NCI-H1417 (cell line): ENCODE measurements at places on chromosomes 5 and 9.

GRCh38 chr5:125659316-125660023 lies 763.7 kb upstream of the GRAMD2B start:
- peak; percentile 2 for DNase-seq

DNA sequence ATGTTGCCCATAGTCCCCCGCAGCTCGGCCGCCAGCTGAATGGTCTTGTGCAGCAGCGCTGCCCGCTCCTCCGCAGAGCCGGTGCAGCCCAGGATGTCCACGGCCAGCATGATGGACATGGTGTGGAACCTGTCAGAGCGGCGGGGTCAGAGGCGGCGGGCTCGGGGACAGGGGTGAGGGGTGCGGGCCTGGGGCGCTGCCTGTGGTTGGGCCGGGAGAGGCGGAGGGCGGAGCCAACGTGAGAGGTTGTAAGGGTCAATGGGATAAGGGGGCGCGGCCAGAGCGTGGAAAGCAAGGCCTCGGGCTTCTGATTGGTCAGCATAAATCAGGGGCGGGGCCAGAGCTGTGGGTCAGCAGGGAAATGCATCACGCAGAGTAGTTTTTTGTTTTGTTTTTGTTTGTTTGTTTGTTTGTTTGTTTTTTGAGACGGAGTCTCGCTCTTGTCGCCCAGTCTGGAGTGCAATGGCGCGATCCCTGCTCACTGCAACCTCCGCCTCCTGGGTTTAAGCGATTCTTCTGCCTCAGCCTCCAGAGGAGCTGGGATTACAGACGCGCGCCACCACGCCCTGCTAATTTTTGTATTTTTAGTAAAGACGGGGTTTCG lies 6.8 kb upstream of the TOR2A start:
- DNase-seq = no peak

- no peak for DNase-seq
Observed at GRCh38 chr9:110762783-110763182, 94.2 kb downstream of the MUSK start.

- DNase-seq = no peak
Observed at GRCh38 chr5:179128041-179128365, 67.8 kb downstream of the ZNF354C start.

DNA sequence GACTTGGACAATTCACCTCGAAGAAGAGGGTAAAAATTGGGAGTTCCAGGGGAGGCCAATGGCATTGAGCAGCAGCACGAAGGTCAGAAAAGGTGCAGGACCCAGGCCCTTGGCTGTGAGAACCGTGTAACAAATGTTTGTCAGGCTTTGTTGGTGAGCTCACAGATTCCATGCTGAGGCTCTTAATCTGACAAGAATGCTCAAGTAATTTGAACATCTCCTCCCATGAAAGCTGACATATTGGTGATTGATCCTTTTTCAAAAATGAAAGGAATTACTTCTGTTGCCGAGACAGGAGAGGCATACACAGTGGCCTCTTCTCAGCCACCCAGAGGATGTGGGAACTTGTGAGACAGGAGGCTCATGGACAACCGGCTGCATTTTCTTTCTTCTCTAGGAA lies 11.6 kb downstream of the RAI14 start:
- no peak for DNase-seq

DNA sequence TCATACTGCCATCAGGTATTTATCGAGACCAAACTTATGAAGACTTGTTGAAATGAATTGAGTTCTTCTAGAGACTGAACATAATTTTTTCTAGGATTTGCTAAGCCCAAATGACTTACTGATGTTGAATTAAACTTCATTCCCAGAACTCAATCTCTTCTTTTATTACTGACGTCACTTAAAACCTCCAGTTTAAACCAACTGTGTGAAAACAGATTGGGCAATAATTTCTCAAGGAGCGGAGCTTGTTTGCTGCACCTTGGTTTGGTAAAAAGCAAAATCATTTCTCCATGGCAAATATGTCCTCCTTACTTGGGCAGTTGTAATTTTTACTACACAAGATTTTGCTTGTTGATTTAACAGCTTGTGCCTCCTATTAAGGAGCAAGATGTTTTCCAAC lies 37.4 kb downstream of the CFAP90 start:
- DNase-seq = no peak

- no peak for DNase-seq
Observed at GRCh38 chr9:35750256-35750531, 1.1 kb downstream of the RGP1 start.

DNA sequence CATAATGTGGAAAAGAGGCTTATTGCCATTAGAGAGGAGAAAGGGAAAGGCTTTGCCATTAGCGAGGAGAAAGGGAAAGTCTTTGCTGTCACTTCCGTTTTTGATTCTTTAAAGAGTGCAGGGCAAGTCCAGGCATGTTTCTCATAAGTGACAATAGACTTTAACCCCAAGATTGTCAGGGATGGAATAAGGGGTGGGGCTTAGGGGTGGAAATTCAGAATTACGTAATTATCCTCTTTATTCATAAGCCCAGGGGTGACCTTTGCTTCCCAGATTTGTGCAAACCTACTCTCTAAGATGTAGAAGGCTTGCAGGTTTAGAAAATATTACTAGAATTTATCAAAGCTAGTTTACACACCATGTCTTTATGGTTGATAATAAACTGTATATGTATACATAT lies 2.3 kb upstream of the PLK2 start:
- DNase-seq = peak; percentile 16

DNA sequence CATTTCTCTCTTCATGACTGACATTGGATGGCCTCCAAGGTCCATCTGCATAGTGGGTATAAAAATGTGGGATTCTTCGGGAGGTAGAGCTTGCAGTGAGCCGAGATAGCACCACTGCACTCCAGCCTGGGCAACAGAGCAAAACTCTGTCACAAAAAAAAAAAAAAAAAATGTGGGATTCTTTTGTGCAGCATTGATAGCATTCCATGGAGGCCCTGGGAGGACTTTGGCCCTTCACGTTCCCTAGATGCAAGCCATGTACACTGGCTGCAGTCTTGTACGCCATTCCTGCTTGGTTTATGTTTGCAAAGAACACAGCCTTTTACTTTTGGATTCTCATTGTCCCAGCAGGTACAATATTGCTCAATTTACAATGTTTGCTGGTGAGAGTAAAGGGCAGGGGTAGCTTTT lies 157.8 kb downstream of the SLCO4C1 start:
- DNase-seq = no peak

- no peak for DNase-seq
Observed at GRCh38 chr5:5122776-5123175, 17.4 kb upstream of the ADAMTS16 start.

- DNase-seq = no peak
Observed at GRCh38 chr9:89489548-89490530, 8.1 kb downstream of the SEMA4D start.

- no peak for DNase-seq
Observed at GRCh38 chr5:174410716-174411478, 313.5 kb upstream of the MSX2 start.

DNA sequence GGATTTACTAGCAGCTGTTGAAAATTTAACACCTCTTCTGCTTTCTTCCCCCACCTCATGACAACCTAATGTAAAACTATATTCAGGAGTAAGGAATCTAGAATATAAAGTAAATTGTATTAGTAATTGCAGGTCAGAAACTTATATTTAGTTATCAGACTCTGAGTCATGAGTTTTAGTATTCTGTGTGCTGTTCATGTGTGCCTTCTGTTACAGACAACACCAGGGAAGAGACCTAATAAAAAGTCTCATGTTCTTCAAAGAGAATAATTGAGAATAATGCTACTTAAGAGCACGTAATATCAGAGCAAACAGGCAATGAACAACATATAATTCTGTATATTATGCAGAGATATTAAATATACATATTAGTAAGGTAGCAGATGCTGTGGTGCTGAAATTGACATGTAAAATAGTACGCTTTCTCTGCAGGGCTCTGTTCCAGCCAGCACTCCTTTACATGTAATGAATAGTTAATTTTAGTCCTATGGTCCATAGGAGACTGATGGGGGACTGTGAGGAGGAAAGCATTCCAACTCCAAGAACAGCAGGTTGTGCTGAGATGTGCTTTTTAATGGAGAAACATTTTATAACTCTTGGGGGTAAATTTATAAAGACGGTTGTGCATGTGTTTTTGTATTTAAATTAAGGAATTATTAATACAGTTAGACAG lies 106.4 kb downstream of the ZSWIM6 start:
- no peak for DNase-seq

- DNase-seq = no peak
Observed at GRCh38 chr5:9239071-9239470, 306.8 kb downstream of the SEMA5A start.

DNA sequence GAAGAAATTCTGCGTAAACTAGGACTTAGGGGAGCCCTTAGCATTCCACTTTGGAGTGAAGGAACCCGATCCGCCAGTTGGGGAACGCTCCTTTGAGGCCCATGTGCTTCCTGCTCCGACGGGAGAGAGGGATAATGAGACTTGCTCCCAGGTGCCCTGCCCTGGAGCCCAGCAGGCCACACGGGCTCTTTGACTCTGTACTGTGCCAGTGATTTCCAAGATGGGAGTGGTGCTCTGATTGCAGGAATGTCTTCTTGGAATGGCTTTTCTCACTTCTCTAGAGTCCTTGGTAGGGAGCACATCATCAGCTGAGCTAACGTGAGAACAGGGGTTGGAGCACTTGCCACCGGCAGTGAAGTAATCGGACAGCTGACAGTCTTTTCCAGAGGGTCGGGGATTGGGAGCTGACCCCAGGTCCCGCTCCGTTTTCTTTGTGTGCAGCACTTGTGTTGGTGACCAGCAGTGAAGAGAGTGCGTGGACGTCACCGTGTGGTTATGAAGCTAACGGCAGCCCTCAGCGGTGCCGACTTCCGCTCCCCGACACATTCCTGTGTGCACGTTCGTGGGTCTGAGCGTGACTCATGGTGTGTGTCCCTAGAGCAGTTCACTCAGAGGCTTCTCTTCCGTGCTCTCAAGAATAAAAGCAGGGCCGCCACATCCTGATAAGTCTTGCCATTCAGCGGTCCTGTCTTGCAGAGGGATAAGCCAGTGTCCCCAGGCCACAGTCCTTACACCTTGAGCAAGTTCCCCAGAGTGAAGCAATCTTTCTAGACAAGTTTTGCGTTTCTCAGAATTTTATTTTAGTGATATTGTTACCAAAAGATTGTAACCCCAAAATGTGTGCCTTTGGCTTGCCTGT lies 25.6 kb downstream of the ABL1 start:
- no peak for DNase-seq

GRCh38 chr9:2559192-2560152 lies 62.1 kb upstream of the VLDLR start:
- no peak for DNase-seq

DNA sequence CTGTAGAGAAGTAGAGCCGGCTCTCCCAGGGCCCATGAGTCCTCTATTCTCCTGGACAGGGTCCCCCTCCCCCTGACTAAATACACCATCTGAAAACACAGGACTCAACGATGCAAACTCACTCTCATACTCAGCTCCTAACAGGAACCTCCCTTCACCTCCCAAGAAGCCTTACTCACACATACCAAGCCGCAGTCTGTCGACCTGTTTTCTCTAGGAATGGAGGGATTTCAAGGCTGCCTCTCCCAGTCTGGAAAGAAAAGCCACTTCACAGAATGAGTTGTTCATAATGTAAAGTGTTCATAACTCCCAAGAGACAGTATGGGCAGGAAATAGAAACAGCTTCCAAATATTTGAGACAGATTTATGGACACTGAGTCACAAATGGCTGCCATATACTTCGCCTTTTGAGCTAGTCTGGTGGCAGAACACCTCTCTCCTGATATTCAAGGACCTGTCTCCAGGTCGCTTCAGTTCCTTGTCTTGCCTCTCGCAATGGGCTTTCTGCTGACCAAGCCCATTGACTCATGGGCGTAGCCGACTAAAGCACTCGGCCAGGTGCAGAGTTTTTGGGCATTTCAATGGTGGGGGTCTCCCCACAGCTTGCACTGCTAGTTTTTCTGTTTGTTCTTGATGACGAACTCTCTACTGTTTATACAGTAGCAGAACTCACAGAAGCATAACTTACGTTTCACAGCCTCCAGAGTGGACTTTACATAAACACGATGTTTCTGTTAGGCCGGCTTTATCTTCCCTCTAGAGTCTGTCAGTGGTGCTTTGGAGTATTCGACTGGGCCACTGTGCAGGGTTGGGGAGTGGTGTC lies 25.0 kb upstream of the IL17B start:
- no peak for DNase-seq

- no peak for DNase-seq
Observed at GRCh38 chr9:132185073-132186009, 23.5 kb downstream of the NTNG2 start.

- DNase-seq = no peak
Observed at GRCh38 chr5:32536246-32536645, 49.1 kb upstream of the SUB1 start.

GRCh38 chr9:79686381-79687130 lies 114.8 kb downstream of the TLE4 start:
- DNase-seq = no peak

- no peak for DNase-seq
Observed at GRCh38 chr5:139836469-139837208, 41.0 kb downstream of the PSD2 start.

DNA sequence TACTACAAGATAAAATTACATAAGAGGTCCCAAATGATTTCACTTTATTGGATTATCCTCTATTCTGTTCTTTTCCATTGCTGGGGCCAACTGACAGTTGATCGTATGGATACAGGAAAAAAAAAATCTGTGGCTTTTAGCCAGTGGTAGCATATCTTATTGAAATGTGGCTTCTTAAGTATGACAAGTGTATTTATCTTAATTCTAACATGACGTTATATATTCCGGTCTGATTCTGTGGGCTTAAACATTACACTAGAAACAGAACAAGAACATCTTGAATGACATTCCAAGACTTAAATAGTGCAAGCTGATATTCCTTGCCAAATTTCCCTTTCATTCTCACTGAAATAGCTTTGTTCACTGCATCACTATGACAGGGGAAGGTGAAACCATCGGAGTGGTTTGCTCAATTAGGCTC lies 117.9 kb downstream of the INSYN2B start:
- no peak for DNase-seq

DNA sequence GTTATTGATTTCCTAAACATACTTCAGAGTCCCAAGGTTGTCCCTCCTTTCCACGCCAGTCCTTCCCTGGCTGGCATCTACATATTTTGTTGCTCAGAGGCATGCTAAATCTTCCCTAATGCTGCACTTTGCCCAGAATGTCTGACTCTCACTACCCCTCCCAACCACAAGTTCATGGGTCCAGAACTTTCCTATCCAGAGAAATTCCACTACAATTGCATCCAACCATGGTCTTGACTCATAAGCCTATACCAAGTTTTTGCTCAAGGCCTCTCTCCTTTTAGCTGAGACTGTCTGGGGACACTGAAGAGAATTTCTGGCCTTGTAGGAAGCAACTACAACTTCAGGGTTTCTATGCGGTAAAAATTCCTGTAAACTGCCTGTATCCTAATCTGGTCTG lies 206.3 kb downstream of the BNC2 start:
- no peak for DNase-seq
